ENCODE measurements at places on chromosomes 2 and 18.

DNA sequence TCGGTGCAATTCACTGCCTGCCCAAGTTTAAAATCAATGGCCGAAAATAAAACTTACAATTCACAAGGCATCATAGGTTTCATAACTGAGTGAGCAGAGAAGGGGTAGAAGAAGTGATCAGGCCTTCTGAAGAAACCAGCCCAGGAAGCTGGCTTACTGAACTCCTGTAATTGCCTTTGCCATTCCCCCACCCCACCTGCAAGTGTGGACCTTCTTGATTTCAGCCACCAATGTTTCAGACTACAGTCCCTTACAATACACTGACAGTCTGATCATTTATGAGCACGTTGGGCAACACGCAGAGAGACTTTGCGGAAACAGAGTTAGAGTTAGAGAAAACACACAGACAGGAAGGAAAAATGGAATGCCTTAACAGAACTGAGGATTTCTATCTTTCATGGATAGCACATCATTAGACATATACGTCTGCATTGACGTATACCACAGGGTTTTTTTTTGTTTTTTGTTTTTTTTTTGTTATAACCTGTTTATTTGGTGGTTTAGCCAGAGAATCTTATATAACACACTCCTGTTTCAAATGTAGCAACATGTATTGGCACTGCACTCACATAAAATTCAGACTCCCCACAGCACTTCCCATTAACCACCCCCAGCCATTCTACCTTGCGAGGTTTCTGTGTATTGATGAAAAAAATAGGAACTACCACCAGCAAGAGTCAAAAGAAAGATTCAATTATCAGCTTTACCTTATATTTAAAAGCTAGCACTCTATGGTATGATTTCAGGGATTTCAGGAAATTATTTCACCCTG, 126.4 kb downstream of the CACNB4 start:
- DNase-seq: no peak
- no peak overlapping the region for H3K4me3 ChIP-seq
- H3K27me3 ChIP-seq: no peaks in the 10 kb centered on the region

- H3K4me1 ChIP-seq: no peaks in the 10 kb centered on the region
- no peak overlapping the region for H3K4me3 ChIP-seq
- no peak overlapping the region for H3K27ac ChIP-seq
- H3K27me3 ChIP-seq: no peaks in the 10 kb centered on the region
- no peak for DNase-seq
Measured at GRCh38 chr2:173248381-173248780, 106.3 kb upstream of the CDCA7 start.

- H3K36me3 ChIP-seq: no peaks in the 10 kb centered on the region
- DNase-seq: no peak
- H3K27ac ChIP-seq: no peak overlapping the region
- H3K4me3 ChIP-seq: no peak overlapping the region
- H3K27me3 ChIP-seq: no peaks in the 10 kb centered on the region
Measured at GRCh38 chr2:218033208-218033589, 30.4 kb upstream of the TNS1 start.

GRCh38 chr2:95303191-95303919, 6.2 kb downstream of the KCNIP3 start:
- no peak for DNase-seq
- H3K4me1 ChIP-seq: no peaks in the 10 kb centered on the region
- H3K27me3 ChIP-seq: no peaks in the 10 kb centered on the region
- H3K27ac ChIP-seq: no peak overlapping the region

Data from uterus (tissue), 4 donors.